Daoy (cell line): ENCODE measurements at places on chromosomes 4 and X. TPM values are rescaled to one million over a fixed set of nuclear protein-coding genes. Genes with fewer than 3 reads are reported as not detected.

The EVC2 gene
- total RNA-seq = 4.4 and 6.5 TPM in 2 replicates

The TMEM156 gene
- total RNA-seq = 19.3 and 33.7 TPM in 2 replicates

The USP53 gene
- 4.4 and 4.9 TPM in 2 replicates for total RNA-seq

The SFRP2 gene
- total RNA-seq = not detected in 2 replicates

The NKX6-1 gene
- 0.86 and 1.9 TPM in 2 replicates for total RNA-seq

The KLHL8 gene
- total RNA-seq = 5.0 and 9.6 TPM in 2 replicates

The MTCP1 gene
- total RNA-seq = 6.3 and 15.9 TPM in 2 replicates

The PNCK gene
- not detected in 2 replicates for total RNA-seq

The PAK3 gene
- total RNA-seq = 1.1 and 1.5 TPM in 2 replicates

The ADGRL3 gene
- 1.8 and 4.6 TPM in 2 replicates for total RNA-seq

The CTAG2 gene
- total RNA-seq = 3.8 and 13.4 TPM in 2 replicates

The ITIH6 gene
- total RNA-seq = not detected in 2 replicates

The PABPC1L2B gene
- 0.06 TPM in 1 of 2 replicates, not detected in the other for total RNA-seq

The S100P gene
- not detected in 2 replicates for total RNA-seq
